ENCODE measurements at places on chromosomes 12 and 14. TPM values are rescaled to one million over a fixed set of nuclear protein-coding genes. Genes with fewer than 3 reads are reported as not detected.

DNA sequence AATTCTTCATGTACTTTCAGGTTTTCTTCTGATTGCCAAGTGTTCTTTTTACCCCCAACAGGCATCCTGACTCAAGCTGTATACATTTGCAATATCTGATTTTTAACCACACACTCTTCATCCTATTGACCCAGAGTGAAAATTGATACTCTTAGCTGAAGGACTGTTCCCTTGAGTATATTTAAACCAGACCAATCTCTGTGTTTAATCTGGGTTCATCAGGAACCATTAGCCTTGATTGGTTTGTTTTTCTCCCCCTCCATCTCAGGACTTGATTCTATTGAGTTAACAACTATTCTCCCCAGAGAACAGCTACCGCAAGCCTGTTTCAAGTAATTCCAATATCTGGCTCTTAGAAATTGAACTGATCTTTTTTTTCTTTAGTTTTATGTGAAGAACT, 222.3 kb upstream of the NOVA1 start:
- no peak for DNase-seq

- DNase-seq = no peak
Observed at GRCh38 chr12:62660756-62661155, 194.1 kb downstream of the MON2 start.

The KRT5 gene
- total RNA-seq = 0.62 TPM

The KERA gene
- 3.0 TPM for total RNA-seq

The RASSF3 gene
- total RNA-seq = 6.1 TPM

GRCh38 chr14:76514213-76514998, 138.5 kb downstream of the ESRRB start:
- no peak for DNase-seq

The SLC25A47 gene
- not detected for total RNA-seq

Data from occipital lobe (tissue), 3 donors.